ENCODE measurements at places on chromosomes 6 and 20.

- no peak for DNase-seq
Measured at GRCh38 chr6:38266921-38267354, 372.8 kb downstream of the BTBD9 start.

DNA sequence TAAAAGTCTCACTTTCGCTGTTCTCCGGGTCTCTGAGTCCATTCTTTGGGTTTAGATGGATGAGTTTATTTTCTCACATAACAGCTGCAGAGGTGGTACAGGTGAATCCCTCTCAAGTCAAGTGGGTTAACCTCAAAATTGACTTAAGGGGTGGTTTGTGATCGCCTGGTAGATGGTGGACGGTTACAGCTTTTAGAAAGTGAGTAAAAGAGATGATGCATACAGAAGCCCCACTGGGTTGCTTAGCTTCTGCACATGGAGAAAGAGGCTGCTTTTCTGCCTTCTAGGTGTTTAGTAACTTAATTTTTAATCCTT is 146.7 kb downstream of the TRIM27 start:
- DNase-seq: no peak

GRCh38 chr6:143248359-143248758 is 187.7 kb downstream of the AIG1 start:
- DNase-seq: no peak

- DNase-seq: no peak
Measured at GRCh38 chr6:6872459-6873344, 235.1 kb upstream of the RREB1 start.

DNA sequence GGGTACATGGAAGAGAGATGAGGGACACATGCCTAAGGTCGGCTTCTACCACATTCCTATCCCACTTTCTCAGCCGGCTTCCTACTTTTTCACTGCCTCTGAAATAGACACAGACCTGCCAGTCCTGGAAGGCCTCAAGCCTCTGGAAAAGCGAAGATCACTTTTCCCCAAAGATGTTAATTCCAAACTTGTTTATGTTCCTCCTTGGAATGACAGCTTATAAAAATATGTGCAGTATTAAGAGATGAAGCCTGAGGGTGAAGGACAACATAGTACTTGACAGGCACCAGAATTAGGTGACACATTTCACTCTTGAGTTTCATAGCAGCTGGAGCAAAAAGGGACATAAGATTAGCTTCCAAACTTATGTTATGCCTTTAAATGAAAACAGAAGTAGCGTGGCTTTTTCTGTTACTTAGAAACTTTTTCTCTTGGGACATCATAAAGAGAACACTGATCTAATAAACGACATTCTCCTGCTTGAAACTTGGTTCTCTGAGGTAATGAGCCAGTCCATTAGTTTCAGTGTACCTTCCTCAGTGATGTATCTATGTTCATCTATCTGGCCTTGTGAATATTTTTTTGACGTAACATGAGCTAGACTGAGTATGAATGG is 25.3 kb downstream of the FOXO3 start:
- DNase-seq: no peak

DNA sequence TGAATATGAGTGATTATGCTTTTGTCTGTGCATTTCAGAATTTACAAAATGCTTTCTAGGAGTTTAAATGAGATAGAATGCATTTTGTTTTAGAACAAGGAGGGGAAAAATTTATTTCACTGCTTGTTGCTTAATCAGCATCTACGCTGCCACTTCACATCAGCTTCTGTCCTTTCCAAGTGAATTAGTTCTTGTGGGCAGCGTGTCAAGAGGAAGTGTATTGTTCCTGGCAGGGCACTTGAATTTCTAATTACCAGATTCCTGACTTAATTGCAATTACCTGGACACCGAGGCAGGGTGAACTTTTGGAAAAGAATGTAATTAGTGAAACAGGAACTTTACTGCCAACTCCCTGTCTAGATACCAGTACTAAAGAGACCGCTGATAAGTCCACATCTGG is 263.5 kb downstream of the TMEM242 start:
- DNase-seq: no peak

DNA sequence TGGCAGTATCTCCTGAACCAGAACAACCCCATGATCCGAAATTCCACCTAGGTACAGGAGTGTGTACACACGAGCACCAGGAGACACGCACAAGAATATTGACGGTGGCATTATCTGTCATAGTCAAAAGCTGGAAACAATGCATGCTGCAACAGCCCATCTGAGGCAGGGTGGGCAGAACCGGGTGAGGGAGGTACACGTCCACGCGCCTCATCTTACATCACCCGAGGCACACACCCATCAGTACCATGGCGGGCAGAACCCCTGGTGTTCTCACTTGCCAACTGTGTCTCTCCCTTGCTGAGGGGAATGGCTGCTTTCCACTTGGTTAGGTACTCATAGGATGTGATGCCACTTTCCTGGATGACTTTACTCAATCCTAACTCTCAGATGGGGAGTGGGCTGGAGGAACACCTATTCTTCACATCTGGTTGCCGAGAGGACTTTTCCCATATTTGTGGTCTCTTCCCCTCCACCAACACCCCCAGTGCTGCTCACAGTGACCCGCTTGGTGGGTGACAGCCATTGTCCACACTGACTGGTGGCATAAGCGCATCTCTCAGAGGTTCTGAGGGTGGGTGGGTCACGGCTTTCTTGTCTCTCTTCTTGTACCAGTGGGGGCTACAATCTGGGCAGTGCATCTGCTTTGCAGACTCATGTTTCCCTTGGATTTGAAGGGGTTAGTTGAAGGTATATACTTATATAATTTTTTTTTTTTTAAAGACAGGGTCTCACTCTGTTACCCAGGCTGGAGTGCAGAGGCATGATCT is 13.5 kb downstream of the PPP1R3G start:
- no peak for DNase-seq
